ENCODE measurements at places on chromosomes 4 and X.

DNA sequence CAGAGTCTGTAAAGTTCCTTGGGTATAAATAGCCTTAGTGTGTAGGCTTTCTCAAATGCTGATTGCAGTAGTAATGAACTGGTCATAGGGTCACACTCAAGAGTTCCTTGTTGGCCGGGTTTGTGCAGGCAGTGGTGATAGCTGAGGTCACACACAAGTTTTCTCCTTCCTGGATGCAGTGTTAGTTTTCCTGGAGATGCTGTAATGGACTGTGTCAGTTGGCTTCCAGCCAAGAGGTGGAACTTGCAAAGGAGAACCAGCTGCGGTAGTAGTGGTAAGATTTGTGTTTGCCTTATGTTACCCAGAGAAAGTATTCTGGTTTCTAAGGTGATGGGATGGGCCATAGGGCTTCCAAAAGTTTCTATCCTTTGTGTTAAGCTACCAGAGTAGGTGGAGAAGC is 409.8 kb upstream of the FRG1 start:
- no peak for DNase-seq

- no peak for DNase-seq
These were observed 81.7 kb downstream of the FREM3 start for GRCh38 chr4:143618811-143619210.

DNA sequence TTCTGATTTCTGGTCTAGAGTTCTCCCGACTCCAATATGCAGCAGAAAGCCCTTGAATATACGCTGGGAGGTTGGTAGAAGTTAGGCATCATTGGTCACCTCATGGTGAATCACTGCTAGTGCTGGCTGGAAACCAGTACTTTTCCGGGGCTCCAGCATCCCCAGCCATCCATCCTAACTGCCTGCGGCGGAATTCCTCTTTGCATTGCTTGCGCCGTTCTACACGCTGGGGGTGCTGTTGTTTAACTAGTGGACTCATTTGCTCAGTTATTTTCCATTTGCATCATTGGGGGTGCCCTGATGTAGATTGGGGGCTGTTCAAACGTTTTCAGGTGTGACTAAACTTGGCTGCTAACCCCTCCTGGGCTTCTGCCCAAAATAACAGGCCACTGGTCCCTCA is 23.3 kb upstream of the GPR50 start:
- DNase-seq = no peak

GRCh38 chr4:119136546-119136945 is 914 bp downstream of the MYOZ2 start:
- DNase-seq = no peak

GRCh38 chr4:95839891-95840290 is at the start of gene PDHA2:
TSS of gene PDHA2 (plus strand) at chr4:95840093. CDS start at chr4:95840151, 58 bp downstream.
- no peak for DNase-seq

DNA sequence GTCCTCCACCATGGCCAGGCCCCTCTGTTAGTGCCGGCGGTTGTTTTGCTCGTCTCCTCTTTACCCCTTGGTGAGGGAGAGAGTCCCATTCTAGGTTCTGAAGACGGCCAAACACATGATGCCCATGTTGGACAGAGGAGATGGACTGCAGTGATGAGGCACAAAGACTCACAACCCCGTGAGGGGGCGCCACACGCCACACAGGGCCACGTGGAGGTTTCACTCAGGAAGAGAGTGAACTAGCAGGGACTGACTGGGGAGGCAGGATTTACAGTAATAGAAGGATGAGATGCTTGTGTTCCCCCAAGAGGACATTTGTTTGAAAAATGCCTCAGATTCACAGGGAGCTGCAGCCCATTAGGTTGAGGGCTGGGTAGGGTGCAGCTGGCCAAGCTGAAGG is 655.3 kb upstream of the FRG1 start:
- DNase-seq = no peak

- peak; percentile 2 for DNase-seq
These were observed 23.2 kb upstream of the ASMTL start for GRCh38 chrX:1475881-1476280.

GRCh38 chrX:55867181-55867651 is 149.7 kb downstream of the RRAGB start:
- DNase-seq = no peak

- DNase-seq = no peak
These were observed 5.2 kb downstream of the KLF3 start for GRCh38 chr4:38669208-38669607.

DNA sequence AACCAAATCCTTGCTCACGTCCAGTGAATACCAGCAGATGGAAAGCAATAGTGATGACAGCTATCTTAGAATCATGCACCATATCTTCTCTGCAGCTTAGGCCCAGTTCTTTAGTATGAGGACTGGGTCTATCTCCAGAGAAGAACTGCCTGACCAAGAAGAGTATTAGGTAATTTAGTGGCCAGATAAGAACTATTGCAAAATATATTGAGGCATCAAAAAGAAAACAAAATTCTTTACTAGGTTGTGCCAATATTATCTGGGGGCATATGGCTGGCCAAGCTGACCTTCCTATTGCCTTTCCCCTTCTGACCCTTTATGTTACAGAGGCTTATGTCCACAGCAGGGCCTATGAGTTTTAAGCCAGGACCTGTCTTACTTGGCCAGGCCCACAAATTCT is 91.2 kb downstream of the RLIM start:
- DNase-seq = no peak

DNA sequence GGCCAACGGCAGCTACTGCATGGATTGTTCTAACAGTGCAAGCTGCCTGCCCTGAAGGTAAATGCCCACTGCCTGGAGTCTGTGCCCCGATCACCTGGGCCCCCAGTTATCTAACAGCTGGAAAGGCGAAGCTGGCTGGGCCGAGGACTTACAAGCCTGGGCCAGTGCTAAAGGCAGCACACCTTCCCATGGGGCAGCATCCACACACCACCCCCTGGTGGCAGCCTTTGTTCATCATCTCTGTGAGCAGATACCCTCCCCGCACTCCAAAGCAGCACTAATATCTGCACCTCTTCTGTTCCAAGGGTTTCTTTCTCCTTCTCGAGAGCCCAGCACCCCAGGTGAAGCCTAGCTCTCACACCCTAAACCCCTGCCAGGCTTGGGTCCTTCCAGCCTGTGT is 7.6 kb downstream of the SLC2A9 start:
- DNase-seq = peak; percentile 27

DNA sequence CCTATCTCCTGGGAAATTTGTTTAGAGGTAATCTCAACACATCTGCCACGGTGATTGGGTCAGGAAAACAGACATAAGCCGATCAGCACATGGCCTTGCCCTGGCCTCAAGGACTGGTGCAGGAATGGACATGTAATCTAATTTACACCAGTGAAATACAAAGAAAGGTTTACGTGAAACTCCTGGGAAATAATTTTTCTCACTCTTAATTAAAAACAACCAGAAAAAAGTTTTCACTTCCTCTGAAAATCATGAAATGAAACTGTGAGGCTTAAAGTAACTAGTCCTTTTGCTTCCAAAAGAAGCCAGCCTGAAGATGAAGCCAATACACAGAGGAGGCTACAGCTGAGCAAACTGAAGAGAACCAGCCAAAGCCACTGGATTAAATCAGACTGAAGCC is 154.1 kb upstream of the FAM241A start:
- no peak for DNase-seq

DNA sequence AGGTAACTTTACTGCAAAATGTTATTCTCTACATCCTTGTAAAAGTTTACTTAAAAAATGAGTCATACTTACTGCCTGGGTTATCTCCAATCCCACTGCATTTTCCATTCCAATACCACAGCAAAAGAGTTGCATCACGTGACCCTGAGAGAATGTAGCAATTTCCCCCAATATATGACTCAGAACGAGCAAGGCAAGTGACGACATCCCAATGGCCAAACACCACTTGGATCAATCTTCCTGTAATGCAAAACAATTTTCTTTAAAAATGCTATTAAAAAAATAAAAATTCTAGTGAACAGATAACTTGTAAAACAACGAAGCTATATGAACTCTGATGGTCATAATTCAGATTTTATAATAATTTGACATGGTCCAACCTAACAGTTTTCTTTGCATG is 224.3 kb downstream of the DCLK2 start:
- DNase-seq = no peak

DNA sequence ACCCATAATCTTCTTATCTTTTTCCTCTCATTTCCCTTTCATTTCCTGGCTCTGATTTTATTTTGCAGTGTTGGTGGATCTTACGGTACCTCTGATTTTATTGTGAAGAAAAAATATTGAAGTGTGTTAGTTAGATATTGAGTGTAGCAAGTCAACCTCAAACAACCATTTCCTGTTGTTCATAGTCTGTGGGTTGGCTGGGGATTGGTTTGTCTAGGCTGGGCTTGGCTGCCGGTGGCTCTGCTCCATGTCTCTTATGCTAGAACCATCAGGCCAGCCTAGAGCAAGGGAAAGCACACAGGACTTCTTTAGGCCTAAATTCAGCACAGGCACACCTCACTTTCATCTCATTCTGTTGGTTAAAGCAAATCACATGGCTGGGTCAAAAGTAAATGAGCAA is 383.1 kb upstream of the LCORL start:
- DNase-seq = no peak
